GM12878 (cell line): ENCODE measurements at places on chromosomes 7 and 10.

GRCh38 chr7:29372351-29373090 is 177.9 kb downstream of the CHN2 start:
- no peak for DNase-seq

GRCh38 chr7:67413670-67414069 is 417.0 kb downstream of the TYW1 start:
- DNase-seq = no peak

DNA sequence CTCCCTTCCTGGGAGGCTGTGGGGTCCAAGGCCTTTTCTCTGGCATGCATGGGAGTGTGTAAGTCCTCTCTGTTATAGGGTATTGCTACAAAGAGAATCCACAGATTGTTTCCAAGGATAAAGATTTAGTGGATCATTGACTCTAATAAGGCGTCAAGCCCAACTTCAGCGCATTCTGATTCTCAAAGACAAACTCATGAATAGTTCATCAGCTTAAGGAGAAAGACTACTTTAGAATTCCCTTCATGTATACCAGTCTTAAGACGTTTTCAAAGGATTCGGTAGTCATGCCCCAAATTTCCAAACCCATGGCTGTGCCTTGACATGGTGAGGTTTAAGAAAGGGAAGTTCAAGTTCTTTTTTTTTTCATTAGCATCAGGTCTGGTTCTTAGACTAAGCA is 46.6 kb upstream of the ABLIM1 start:
- no peak for DNase-seq

- no peak for DNase-seq
Observed at GRCh38 chr10:50991456-50992355, 82.6 kb upstream of the PRKG1 start.

DNA sequence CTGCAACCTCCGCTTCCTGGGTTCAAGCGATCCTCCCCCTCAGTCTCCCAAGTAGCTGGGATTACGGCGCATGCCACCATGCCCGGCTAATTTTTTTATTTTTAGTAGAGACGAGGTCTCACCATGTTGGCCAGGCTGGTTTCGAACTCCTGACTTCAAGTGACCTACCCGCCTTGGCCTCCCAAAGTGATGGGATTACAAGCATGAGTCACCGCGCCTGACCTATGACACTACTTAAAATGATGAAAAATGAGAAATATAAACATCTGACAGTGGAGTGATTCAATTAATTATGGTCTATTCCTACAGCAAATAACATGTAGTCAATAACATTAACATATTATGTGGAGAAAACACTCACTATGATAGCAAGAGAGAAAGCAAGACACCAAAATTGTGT is 2.2 kb downstream of the BRAT1 start:
- DNase-seq = no peak

GRCh38 chr10:116526219-116526618 is 19.5 kb upstream of the PNLIP start:
- no peak for DNase-seq

GRCh38 chr7:19161671-19162070 is 16.4 kb upstream of the FERD3L start:
- no peak for DNase-seq

DNA sequence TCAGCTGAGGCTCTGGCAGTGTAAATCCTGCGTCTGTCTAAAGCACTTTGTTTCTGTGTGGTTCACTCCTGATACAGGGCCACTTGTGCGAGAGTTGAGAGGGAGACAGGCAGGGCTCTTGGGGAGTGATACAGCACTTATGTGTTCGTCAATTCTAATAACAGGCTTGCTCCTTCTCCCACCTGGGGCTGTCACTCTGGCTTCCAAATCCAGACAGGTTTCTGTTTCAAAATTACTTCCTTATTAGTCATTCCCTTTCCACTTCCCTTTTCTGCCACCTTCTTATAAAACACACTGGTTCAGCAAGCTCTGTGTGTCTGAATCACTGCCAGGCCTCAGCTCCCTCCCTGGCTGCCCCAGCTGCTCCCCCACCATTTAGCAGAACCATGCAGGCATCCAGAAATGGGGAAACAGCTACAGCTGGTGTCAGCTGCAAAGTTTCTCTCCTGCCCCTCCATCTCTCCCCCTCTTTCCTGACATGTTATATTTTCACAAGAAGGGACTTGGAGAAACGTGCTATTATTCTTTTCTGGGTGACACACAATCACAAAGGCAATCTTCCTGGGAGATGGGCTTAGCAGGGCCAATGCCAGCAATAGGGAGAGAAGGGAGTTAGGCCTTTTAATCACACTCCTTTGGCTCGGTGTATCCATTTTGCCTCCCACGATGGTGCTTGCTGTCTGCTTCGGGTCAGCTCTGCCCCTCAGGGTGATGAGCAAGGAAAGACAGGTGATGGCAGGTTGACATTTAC is 58.4 kb upstream of the ZNRF2 start:
- peak; percentile 79 for DNase-seq

GRCh38 chr7:17362439-17363105 is 64.1 kb downstream of the AHR start:
- DNase-seq = no peak

DNA sequence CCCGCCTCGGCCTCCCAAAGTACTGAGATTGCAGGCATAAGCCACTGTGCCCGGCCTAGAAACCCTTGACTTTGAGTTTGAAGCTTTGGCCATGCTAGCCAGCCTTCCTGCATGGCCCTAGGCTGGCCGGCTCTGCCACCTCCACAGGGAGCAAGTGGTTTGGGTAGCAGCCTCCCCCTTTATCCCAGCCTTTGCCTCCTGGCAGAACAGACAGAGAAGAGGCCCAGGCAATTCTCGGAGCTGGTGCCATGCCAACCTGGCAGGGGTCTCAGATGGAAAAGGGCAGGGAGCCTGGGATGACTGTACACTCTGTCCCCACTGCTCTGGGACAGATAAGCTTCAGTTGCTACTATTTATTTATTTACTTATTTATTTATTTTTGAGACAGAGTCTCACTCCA is 39.4 kb downstream of the SRRM3 start:
- DNase-seq = no peak

DNA sequence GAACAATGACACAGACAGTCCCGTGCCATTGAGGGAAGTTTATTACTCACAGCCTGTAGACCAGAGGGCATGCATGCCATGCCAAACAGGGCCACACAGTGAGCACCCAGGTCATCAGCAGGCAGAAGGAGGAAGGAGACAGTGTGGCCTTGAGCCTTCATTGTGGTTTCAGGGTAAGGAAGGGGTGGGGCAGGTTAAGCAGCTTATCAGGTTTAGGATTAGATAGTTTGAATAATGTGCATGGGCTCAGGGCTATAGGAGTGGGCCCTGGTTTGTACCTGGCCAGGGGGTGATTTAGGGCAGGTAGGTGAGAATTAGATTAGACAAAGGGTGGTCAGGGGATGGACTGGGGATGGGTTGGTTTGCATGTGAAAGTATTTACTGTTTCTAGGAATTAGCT is 67.9 kb downstream of the ADCY1 start:
- DNase-seq = no peak

DNA sequence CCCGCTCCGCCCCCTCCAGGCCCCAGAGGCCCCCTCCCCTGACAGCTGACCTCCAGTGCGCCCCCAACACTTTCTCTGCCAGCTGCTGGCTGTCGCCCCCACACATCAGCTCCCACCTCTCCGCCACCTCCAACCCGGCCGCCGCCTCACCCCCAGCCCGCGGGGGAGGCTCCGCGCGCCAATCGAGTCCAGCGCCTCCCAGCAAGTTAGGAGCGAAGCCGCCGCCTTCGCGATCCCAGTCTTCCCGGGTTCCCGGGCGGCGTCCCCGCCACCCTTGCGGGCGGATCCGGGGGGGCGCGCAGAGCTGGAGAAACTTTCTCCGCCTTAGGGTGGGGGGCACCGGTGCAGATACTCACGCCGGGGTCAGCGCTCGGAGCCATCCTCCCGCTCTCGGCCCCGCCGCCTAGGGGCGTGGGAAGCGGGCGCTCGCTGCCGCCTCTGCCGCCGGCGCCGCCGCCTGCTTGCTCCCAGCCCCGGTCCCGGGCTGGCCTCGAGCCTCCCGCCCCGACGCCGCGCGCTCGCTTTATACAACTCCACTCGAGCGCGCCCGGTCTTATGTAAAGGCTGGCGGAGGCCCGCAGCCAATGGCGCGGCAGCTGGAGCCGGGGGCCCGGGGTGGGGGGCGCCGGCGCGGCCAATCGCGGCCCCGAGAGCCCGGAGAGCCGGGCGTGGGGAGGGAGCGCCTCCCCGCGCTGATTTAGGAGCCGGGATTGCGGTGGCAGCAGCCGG is at the start of gene CRTAC1:
Gene CRTAC1 (minus strand): TSS at position 529 of the 729 bp plus-strand sequence. CDS start 149 bp downstream, at position 380.
- DNase-seq = no peak

GRCh38 chr10:133458710-133459453 is 5.1 kb downstream of the SCART1 start:
- no peak for DNase-seq

DNA sequence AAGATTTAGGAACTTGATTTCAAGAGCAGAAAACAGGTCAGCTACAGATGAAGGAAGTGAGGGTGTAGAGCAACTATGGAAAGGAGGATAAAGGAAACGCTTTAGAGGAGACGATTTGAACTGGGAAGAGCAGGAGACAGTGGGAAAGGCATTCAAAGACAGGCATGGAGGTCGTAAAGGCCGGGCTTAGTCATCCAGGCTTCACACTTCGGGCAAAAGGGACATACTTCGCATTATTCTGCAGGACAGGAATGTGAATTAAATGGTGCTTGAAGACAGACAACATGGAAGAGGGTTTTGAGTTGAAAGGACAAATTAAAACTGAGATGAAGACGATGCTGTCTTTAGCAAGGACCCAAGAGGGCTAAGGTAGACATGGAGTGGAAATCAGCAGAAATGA is 8.1 kb downstream of the FAM171A1 start:
- DNase-seq = no peak

- DNase-seq = no peak
Observed at GRCh38 chr7:128879939-128880746, 17.5 kb downstream of the ATP6V1F start.

DNA sequence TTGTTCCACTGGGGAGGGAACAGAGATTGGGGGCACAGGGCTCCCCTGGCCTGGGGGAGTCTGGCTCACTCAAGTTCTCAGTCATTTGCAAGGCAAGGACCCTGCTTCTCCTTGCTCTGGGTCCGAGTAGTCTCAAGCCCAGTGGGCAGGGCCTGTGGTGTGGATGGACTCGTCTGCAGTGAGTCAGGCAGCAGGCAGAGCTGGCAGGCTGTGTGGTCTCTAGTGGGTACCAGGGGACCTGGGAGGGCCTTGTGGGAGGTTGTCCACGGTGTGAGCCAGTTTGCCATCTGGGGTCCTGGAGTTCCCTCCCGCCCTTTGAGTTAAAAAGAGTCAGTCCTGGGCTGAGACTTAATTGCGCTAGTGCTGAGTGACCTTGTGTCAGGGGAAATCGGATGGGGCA is 8.8 kb upstream of the SH2D4B start:
- no peak for DNase-seq

DNA sequence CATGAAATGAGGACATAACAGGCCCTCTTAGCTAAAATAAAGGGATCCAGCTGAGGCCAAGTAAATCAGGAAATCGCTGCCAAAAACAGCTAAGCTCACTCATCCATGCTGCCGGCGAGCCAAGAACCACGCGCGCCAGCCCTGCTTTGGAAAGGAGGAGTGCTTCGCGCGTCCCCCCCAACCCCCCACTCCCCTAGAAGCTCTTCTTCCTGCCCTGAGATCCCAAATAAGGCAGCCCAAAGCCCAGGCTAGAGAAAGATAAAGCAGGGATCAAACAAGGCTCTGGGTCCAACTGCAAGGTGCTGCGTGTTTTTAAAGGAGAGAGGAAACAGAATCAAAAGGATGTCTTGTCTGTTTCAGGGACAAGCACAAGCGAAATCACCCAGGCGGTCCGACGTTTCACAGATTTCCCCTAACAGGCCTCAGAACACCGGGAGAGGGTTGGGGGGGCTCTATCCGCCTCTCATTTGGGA is 168.3 kb upstream of the AUTS2 start:
- no peak for DNase-seq

DNA sequence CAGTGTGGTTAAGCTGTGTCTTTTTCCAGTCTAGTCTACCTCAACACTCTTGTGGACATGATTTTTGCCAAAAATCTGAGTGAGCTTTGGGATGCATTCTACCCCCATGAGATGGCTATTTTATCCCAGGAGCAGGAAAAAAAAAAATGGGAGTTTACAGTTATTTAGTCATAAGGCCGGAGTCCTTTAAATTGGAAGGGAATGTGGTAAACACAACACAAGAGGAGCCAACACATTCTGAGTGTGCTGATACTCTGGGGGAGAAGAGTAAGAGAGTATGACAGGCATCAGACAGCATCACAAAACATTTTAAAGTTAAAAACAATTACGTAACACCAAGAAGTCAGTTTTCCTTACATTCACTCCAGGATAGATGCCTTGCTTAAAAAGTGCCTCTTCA is 46.1 kb downstream of the C1GALT1 start:
- DNase-seq = no peak

- no peak for DNase-seq
Observed at GRCh38 chr10:114962441-114962840, 24.4 kb downstream of the TRUB1 start.

- DNase-seq = no peak
Observed at GRCh38 chr7:30743371-30744074, 8.4 kb upstream of the INMT start.

DNA sequence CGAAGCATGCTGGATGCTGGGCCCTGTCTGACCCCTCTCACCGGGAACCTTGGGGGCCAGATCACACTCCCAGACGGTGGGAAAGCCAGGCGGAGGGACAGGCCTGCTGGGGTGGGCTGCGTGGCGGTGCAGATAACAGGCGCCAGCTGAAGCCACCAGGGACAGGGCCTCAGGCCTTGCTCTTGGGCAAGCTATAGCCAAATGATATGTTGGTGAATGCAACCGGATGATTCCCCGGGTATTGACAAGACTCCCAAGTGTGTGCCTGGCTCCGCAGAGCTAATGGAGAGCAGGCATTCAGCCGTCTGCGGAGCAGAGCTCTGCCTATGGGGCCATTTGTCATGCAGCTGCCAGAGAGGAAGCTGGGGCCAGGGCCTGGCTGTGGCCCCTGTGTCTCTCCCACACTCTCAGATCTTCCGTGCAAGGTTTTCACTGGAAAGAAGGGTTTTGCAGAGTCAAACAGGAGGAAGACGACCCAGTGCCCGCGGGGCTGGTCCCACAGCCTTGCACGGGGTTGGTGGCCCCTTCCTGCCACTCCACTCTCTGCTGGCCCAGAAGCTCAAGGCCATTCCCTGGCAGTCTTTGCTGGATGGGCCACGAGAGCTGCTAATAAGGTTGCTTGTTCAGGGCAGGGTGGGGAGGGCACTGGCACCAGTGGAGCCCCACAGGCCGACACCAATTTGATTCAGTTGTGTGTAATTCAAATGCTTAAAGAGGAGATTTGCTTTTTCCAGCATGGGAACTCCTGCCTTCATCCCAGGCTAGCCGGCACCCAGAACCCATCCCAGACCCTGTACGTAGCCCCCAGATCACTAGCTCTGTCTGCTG is 91.8 kb downstream of the PRKAG2 start:
- DNase-seq = no peak

DNA sequence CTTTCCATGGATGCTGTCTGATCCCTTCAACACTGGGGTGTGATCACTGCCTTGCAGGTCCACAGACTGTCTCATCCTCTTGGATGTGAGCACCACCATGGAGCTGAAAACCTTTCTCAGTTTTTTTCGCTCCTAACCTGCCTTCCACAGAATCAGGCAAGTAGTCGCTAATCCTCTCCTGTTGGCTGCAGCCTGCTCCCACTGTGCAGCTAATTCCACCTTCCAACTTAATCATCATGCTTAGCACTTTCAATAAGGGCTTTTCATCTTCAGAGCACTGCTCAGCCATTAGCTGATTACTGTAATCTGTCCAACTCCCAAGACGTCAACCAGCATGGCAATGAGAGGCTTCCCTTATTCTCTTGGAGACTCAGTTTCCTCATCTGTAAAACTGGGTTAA is 15.1 kb upstream of the CDH23 start:
- DNase-seq = no peak

GRCh38 chr10:51384971-51385370 is 310.7 kb downstream of the PRKG1 start:
- no peak for DNase-seq
